ENCODE measurements at places on chromosomes 6 and 20.
A peak's percentile ranks its signal among the peaks of the same experiment; 100 is the strongest.

DNA sequence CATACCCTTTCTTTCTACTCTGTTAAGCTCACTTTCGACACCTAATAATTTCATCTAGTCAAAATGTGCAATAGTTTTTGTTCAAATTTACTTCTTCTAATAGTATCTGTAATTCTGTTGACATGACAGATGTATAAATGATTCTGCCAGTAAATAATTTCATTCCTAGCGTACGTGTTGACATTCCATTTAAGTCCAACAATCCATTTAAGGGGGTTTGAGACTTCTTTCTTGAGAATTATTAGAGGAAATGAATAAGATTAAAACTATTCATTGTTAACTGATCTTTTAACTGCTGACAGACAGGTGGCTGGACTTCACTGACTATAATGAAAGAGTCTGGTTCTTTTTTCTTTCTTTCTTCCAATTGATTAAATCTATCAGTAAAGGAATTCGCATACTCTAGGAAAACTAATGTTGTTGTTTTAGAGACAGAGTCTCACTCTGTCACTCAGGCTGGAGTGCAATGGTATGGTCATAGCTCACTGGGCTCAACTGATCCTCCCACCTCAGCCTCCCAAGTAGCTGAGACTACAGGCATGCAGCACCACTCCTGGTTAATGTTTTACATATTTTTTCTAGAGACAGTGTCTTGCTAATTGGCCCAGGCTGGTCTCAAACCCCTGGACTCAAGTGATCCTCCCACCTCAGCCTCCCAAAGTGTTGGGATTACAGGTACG, 55.9 kb downstream of the MAP3K5 start:
- DNase-seq = no peak

DNA sequence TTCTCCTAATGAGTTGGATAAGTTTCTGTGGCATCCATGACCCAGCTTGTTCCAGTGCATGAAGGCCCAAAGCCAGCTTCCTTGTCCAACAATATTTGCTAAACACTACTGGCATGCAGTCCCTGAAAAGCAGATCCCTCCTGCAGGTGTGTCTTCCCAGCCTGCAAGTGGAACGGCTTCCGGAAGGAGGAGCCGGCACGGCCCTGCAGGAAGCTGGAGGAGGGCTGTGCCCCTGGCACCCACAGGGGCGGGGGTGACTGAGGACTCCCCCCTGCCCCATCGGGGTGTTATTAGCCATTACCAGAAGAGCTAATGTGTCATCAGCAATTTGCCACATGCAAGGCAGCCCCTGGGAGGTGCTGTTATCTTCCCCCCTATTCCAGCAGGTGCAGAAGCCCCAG, 27.4 kb downstream of the NPEPL1 start:
- DNase-seq = no peak

GRCh38 chr6:18207949-18208348, 52.7 kb downstream of the KDM1B start:
- DNase-seq = peak; percentile 73

DNA sequence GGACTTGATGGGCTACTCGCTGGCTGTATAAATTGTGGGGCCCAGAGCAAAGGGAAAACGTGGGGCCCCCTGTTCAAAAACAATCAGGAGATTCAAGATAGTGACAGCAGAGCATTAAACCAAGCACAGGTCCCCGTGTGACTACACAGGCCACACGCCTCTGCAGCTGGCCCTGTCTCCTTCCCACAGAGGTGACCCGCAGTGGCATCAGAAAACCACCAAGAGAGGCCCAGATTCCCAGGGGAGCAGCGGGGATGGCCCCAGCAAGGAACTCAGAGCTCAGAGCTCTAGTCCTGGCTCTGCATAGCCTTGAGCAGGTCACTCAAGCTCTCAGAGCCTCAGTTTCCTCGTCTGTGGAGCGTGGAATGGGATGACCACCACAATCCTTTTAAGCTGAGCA, 57.6 kb downstream of the CPNE5 start:
- no peak for DNase-seq

- DNase-seq = no peak
Observed at GRCh38 chr20:50798650-50799049, 3.8 kb downstream of the BCAS4 start.

Data from DMS79 treated with DMSO at 0.1 percent for 48 hours (cell line).